ENCODE measurements at places on chromosomes 2 and 18. TPM values are rescaled to one million over a fixed set of nuclear protein-coding genes. Genes with fewer than 3 reads are reported as not detected.

DNA sequence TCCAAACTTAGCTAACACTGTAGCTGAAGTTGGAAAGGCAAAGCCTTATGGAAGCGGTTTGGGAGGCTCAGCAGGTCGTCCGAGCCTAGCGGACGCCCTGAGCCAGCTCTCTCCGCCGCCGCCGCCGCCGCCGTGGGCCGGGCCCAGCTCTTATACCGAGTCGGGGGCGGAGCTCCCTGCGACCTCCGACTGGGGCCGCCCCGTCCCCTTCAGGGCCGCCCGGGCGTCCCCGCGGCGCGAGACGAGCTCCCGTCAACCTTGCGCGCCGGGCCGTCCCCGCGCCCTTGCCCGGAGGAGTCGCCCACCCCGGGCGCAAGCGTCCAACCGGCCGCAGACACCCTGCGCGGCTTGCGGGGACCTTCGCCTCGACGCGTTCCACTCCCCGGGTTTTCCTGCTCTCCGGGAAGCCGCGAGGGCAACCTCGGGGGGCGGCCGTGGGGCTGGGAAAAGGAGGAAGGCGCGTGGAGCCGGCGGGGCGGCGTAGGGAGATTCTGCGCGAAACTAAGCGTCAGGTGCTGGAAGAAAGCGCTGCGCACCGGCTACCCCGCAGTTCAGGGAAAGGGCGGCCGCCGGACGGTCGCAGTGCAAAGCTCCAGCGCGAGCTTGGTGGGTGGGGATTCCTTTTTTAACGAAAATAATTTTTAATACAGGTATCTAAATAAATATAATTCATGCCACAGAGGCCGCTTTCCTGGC is at the start of gene SLC40A1:
TSS of gene SLC40A1 (minus strand) at position 129 of the 696 bp plus-strand sequence. CDS start 326 bp downstream, outside the sequence.
- peak; percentile 56 for DNase-seq

DNA sequence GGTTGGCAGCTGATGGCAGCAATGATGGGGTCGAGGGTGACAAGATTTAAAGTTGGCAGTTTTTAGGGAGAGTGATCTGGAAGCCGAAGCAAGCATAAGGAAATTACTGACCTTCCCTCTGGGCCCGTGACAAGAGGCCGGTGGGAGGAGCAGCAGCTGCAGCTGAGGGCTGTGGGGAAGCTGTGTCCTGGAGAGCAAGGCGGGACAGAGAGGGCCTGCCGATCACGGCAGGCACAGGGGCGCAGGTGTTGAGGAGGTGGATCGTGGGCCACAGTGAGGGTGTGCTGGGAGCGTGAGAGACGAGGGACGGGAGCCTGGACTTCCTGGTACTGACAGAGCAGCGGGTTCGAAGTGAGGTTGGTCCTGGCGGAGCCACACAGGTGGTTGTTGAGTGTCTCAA is 31.0 kb downstream of the TRAF3IP1 start:
- DNase-seq: no peak

DNA sequence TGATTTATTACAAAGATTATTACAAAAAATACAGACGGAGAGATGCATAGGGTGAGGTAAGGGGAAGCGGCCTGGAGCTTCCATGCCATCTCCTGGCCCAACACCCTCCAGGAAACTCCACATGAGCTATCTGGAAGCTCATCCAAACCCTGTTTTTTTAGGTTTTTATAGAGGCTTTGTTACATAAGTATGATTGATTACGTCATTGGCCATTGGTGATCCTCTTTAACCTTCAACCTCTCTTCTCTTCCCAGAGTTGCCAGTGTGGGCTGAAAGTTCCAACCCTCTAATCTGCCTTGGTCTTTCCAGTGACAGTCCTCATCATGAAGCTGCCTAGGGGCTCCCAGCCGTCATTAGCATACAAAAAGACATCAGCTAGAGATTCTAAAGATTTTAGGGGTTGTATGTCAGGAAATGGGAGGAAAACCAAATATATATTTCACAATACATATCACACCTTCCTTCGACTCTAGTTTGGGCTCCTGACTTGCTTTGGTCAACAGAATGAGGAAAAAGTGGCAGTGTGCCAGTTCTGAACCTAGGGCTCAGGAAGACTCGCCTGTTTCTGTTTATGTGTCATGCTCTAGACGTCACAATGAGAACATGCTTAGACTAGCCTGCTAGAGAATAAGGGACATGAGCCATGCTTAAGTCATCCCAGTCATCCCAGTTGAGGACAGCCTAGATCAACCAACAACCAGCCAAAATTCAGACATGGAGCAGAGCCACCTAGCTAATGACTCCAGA is 54.1 kb downstream of the ETAA1 start:
- peak; percentile 84 for DNase-seq

DNA sequence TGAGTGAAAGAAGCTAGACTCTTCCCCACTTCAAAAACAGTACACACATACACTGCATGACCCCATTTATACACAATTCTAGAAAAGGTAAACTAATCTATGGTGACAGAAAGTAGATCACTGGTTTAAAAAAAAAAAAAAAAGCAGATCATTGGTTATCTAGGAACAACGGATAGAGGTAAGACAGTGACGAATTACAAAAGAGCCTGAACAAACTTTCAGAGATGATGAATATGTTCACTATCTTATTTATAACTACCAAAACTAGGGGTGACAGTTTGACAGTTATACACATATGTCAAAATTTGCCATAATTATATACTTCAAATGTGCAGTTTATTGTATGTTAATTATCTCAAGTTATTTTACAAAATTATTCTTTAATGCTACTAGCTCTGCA is 27.5 kb downstream of the MAP3K2 start:
- no peak for DNase-seq

GRCh38 chr2:238462782-238463396 is 36.2 kb downstream of the ASB1 start:
- peak; percentile 65 for DNase-seq

- no peak for DNase-seq
These were observed 7.4 kb upstream of the RHOB start for GRCh38 chr2:20439503-20439902.

- DNase-seq: no peak
These were observed 26.5 kb upstream of the IGFBP2 start for GRCh38 chr2:216606551-216607276.

DNA sequence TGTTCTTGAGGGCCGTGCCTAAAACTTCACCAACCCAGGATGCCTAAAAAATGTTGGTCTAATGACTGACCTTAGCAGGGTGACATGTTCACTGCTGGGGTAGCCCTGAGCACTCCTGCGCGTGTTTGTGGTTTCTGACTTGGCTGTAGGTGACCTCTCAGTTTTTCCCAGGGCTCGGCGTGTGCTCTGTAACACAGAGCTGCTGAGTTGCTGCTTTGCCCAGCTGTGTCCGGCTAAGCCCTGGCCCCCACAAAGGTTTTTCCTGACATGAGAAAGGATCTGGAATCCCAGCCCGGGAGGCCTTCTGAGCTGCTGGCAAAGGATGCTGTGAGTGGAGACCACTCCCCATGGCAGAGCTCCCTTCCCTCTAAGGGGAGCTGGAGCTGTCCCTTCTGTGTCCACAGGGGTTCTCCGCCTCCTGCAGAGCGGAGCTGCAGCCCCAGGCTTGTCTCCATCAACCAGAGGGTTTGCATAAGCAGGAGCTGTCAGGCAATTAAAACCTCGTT is 52.7 kb downstream of the CRIM1 start:
- DNase-seq: no peak

GRCh38 chr2:127170021-127170420 is 50.1 kb downstream of the CYP27C1 start:
- no peak for DNase-seq

- DNase-seq: peak; percentile 47
These were observed 76.4 kb downstream of the TANC1 start for GRCh38 chr2:159044804-159045286.

DNA sequence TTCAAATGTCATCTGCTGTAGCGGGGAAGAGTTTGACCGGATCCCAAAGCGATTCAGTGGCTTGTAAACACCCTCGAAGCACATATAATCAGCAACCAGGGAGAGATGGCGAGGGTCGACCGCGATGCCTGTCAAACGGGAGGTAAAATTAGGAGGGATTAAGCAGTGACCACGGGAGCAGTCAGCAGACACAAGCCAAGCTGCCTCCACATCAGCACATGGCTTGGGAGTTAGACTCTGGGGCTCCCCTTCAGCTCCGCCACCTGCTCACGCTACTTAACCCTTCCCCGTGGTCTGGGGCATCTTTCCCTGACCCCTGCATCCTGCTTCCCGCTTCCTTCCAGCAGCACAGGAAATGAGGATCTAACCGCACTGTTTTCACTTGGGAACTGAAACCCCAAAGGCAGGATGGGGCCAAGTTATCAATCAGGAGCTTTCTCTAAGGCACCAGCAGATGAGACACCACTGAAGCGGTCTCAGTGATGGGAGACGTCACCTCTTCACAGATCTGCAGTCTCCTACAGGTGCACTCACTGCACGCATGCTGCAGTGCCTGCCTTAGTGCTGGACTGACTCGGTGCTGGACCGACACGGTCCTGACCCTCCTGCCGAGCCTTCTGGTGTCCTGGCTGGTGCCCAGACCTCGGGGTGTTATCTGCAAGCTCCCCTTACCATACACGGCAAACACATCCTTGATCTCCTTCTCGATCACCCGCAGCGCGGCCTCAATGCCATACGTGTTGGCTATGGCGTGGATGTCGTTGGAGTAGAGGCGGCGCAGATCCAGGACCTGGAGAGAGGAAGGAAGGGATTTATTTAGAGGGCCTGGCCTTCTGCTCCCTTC is 77.5 kb downstream of the POLR1A start:
- no peak for DNase-seq

GRCh38 chr2:227186751-227187150 is 22.3 kb downstream of the COL4A3 start:
- peak; percentile 38 for DNase-seq

- DNase-seq: no peak
These were observed 143.7 kb downstream of the ARHGAP28 start for GRCh38 chr18:6873040-6873751.

DNA sequence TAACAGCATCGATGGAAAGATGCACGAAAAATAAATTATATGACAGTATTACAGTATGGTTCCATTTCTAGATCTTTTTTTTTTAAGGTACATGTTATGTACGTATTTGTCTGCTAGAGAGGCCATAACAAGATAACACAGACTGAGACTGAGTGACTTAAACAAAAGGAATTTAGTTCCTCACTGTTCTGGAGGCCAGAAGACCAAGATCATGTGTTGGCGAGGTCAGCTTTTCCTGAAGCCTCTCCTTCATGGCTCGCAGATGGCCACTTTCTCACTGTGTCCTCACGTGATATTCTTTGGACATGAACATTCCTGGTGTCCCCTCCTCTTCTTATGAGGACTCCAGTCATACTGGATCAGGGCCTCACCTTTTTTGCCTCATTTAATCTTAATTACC is 177.4 kb downstream of the CAPN13 start:
- DNase-seq: peak; percentile 59

- no peak for DNase-seq
These were observed 72.8 kb downstream of the EDAR start for GRCh38 chr2:108916122-108916795.

- peak; percentile 59 for DNase-seq
These were observed 95.2 kb downstream of the POLE4 start for GRCh38 chr2:75053484-75054112.

DNA sequence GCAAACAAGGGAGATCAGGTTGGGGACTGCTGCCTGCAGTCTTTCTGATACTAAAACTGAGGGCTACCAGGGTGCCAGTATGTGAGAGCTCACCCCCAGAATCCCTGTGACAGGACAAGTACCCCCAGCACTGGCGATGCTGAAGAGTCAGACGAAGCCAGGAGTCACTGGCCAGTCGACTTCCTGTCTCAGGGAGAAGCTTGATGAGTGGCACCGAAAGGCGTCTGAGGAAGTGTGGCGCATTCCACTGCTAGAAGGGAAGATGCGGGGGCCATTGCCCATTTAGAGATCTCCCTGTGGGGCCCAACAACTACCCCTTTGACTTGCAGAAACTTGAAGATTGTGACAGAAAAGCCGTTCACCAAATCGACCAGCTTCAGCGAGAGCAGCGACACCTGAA is 22.0 kb downstream of the MXD1 start:
- no peak for DNase-seq

GRCh38 chr2:30484995-30485394 is 37.9 kb downstream of the LCLAT1 start:
- no peak for DNase-seq

DNA sequence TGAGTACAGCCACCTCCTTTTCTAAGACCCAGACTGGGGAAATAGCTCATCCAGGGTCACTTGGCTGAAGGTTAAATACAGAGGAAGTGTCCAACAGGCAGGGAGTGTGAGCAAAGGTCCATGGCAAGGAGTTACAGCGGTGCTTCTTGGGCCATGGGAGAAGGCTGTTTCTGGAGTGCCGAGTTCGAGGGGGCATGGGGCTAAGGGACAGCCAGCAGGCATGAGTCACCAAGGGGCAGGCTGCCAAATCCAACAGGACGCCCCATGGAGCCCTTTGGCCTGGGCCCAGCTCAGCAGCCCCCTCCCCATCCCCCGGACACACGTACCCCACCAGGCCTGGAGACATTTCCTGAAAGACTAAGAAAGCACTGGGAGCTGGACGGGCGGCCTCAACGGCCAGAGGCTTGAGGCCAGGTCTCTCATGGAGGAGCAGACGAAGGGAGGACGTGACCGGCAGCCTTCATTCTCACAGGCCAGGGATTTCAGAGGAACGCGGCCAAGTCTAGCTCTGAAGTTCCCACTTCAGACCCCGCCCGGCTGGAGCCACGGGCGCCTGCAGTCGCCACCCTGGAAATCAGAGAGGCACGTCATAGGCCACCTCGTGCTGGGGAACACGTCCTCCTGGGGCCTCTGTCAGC is 160.4 kb downstream of the SMAD7 start:
- no peak for DNase-seq

DNA sequence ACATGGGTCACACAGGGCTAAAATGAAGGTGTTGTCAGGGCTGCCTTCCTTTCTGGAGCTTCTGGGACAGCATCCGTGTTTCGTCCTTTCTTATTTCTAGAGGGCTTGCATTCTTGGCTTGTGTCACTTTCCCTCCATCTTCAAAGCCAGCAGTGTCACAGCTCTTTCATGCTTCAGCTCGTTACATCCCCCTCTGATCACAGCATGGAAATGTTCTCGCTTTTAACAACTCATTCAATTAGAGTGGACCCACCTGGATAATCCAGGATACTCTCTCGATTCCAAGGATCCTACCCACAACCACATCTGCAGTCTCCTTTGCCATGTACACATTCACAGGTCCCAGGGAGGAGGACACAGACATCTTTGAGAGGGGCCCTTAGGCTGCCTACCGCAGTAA is 316.2 kb upstream of the FIGN start:
- DNase-seq: no peak

- DNase-seq: no peak
These were observed 256.9 kb downstream of the DCC start for GRCh38 chr18:52596748-52597435.

PARD3B gene
- 8.1 TPM for total RNA-seq

ABCB11 gene
- not detected for total RNA-seq

KCNG2 gene
- not detected for total RNA-seq

HOXD3 gene
- 5.2 TPM for total RNA-seq

OR6B2 gene
- total RNA-seq: not detected

TTN gene
- not detected for total RNA-seq

C2orf81 gene
- total RNA-seq: 3.5 TPM

STON1 gene
- total RNA-seq: 4.9 TPM

RIT2 gene
- total RNA-seq: not detected

CHST9 gene
- not detected for total RNA-seq

ALK gene
- not detected for total RNA-seq

THSD7B gene
- total RNA-seq: not detected

POTEJ gene
- not detected for total RNA-seq

Measured in GM23248 (cell line).